ENCODE measurements at places on chromosomes 1 and 21. TPM values are rescaled to one million over a fixed set of nuclear protein-coding genes. Genes with fewer than 3 reads are reported as not detected.

DNA sequence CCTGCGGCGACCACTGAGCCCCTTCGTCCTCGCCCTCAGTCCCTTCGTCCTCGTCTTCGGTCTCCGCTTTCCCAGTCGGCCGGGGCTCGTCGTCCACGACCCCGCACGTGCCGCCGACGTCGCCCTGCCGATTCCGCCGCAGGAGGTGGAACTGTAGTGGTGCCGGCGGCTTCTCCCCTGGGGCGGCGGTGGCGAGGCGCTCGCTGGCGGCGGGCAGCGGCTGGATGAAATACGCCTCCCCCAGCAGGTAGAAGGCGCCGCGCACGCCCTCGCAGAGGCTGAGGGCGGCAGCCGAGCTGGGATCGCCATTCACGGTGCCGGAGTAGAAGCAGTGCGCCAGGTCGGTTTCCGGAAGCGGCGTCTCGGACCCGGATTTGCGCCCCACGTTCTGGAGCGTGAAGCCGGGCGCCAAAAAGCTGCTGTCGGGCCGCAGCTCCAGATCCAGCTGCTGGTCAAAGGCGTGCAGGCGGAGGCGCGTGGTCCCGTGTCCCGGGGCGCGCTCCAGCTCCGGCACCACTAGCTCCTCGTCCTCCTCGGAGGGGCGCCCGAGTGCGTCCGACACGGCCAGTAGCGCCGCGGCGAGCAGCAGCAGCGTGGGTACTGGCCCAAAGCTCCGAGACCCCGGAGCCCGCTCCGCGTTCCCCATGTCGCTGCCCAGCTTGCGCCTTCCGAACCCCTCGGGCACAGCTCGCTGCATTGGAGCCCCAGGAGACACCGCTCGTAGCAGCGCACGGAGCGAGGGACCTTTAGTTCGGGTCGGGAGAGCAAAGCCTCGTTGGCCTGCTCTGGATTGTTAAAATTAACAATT lies 747 bp downstream of the ADAMTS1 start:
- peaks cover 30% of the 10 kb centered on the region for H3K36me3 ChIP-seq
- peak overlapping the region; percentile 88 for H3K27ac ChIP-seq
- no peaks in the 10 kb centered on the region for H3K27me3 ChIP-seq
- peak overlapping the region; percentile 82 for H3K4me3 ChIP-seq

Gene OR2T27
- not detected for polyA plus RNA-seq

DNA sequence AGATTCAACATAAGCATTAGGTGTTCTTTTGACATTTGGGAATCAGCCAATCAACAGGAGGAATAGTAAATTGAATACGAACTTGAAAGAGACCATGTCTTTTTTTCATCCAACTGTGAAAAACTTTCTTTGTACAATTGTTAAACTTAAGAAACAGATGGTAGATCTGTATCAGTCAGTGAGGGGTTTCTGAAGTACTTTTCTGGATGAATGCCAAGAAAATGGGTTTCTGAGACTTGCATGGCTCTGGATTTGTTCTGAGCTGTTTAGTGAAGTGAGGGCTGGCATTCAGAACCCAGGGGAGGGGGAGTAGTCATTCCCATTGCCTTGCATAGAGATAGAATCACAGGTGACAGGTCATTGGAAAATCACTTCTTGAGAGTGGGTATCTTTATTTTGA lies 37.4 kb downstream of the PTPRC start:
- H3K27ac ChIP-seq, result no peak overlapping the region
- no peaks in the 10 kb centered on the region for H3K27me3 ChIP-seq
- no peaks in the 10 kb centered on the region for H3K36me3 ChIP-seq
- H3K4me3 ChIP-seq, result no peak overlapping the region
- no peak for DNase-seq

GRCh38 chr1:200314085-200314750 lies 95.6 kb downstream of the ZNF281 start:
- no peaks in the 10 kb centered on the region for H3K27me3 ChIP-seq
- H3K36me3 ChIP-seq, result no peaks in the 10 kb centered on the region
- no peaks in the 10 kb centered on the region for H3K4me1 ChIP-seq
- H3K4me3 ChIP-seq, result no peak overlapping the region

DNA sequence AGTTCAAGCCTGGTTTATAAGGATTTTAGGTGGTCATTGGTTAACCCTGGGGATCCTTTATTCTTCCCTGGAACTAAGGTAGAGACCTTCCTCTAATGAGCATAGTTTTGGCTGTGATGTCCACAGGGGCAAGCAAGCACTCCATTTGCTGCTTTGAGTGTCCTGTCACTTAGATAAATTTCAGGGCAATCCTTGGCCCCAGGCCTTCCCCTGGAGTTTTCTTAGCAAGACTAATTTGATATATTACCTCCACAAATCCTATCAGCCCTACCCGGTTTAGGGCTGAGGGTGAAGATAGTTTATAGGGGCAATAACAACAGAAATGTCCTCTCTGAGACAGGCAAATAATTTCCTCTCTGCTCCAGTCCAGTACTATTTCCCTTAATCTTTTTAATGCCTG lies 166.6 kb downstream of the CYYR1 start:
- H3K36me3 ChIP-seq, result no peaks in the 10 kb centered on the region
- no peak overlapping the region for H3K4me3 ChIP-seq
- H3K27me3 ChIP-seq, result no peaks in the 10 kb centered on the region
- H3K4me1 ChIP-seq, result no peaks in the 10 kb centered on the region

DNA sequence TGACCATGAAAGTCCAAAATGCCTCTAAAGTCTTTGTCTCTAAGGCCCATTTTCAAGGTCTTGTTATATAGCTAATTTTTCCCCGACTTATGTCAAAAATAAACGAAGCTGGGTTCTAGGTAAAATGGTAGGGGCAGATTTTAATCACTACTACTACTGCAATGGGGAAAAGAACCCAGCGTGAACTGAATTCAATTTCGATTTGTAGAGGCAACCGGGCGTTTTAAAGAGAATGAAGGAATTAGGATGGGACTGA lies 536 bp upstream of the EXO1 start:
- DNase-seq, result no peak
- no peaks in the 10 kb centered on the region for H3K27me3 ChIP-seq
- H3K36me3 ChIP-seq, result no peaks in the 10 kb centered on the region
- H3K27ac ChIP-seq, result no peak overlapping the region
- H3K4me3 ChIP-seq, result peak overlapping the region; percentile 93

DNA sequence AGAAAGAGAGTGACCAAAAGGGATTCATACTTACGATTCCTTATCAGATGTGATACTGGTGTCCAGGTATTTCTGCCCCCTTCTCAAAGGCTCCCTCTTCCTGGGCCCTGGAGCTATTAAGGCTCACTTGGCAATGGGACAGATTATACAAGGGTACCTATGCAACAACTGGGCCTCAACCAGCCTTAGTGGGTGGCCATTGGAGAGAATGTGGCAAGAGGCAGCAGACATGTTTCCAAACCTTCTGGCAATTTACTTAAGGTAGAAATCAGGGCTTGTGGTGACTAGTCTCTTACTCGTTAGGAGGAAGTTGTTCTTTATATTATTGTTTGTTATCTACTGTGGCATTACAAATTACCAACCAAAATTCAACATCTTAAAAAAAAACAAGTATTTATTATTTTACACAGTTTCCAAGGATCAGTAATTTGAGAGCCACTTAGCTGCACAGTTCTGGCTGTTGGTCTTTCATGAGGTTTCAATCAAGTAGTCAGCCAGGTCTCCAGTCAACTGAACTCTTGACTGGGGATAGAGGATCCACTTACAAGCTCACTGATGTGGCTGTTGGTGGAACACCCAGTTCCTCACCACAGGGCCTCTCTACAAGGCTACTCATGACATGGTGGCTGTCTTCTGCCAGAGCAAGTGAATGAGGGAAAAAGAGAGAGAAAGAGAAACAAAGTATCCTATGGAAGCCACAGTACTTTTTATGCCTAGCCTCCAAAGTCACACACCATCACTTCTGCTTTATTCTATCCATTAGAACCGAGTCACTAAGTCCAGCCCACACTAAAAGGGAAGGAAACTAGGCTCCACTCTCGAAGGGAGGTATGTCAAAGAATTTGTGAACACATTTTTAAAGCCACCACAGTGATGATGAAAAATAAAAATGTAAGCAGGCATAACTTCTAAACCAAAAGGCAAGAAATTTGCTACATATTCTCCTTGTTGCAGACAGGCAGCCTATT lies 10.7 kb downstream of the ZNF648 start:
- H3K4me1 ChIP-seq, result no peaks in the 10 kb centered on the region
- H3K27me3 ChIP-seq, result no peaks in the 10 kb centered on the region
- no peaks in the 10 kb centered on the region for H3K36me3 ChIP-seq
- H3K4me3 ChIP-seq, result no peak overlapping the region

- no peaks in the 10 kb centered on the region for H3K36me3 ChIP-seq
- H3K4me1 ChIP-seq, result peaks cover 3% of the 10 kb centered on the region
- no peaks in the 10 kb centered on the region for H3K27me3 ChIP-seq
- no peak overlapping the region for H3K4me3 ChIP-seq
These were observed 39.7 kb downstream of the UBE2U start for GRCh38 chr1:64242895-64243756.

GRCh38 chr21:41437729-41438128 lies 11.7 kb downstream of the MX1 start:
- H3K27ac ChIP-seq, result no peak overlapping the region
- no peaks in the 10 kb centered on the region for H3K4me1 ChIP-seq
- no peak for DNase-seq
- H3K4me3 ChIP-seq, result no peak overlapping the region

Gene DRAXIN
- 0.17 TPM for polyA plus RNA-seq

DNA sequence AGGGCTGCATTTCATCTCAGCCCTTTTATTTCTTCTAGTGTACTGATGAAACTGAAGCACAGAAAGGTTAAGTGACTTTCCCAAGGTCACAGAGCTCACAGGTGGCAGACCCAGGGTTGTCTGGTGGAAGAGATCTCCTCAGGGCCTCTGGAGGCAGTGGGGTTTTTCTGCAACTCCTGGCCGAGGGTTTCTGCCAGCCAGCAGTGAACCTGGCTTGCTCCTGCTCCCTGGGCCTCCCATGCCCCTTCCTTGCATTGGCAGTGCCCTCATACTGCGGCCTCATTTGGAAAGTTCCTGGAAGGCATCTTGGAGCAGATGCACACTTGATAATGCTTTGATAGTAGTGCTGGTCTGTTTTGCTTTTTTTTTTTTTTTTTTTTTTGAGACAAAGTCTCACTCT lies 7.7 kb downstream of the GALNT2 start:
- DNase-seq, result no peak
- H3K36me3 ChIP-seq, result no peaks in the 10 kb centered on the region
- no peak overlapping the region for H3K27ac ChIP-seq
- H3K4me1 ChIP-seq, result peaks cover 7% of the 10 kb centered on the region
- H3K27me3 ChIP-seq, result no peaks in the 10 kb centered on the region

- DNase-seq, result no peak
- H3K27ac ChIP-seq, result no peak overlapping the region
- H3K4me3 ChIP-seq, result no peak overlapping the region
- H3K27me3 ChIP-seq, result no peaks in the 10 kb centered on the region
These were observed 95.4 kb downstream of the PTPRU start for GRCh38 chr1:29331729-29332128.

- no peaks in the 10 kb centered on the region for H3K27me3 ChIP-seq
- H3K36me3 ChIP-seq, result no peaks in the 10 kb centered on the region
- no peak for DNase-seq
- H3K27ac ChIP-seq, result no peak overlapping the region
- H3K4me3 ChIP-seq, result no peak overlapping the region
These were observed 126.6 kb upstream of the CACNA1E start for GRCh38 chr1:181356505-181357340.

Gene HPDL
- polyA plus RNA-seq, result not detected

- H3K4me1 ChIP-seq, result no peaks in the 10 kb centered on the region
- H3K4me3 ChIP-seq, result no peak overlapping the region
- no peak for DNase-seq
These were observed 6.6 kb downstream of the CLEC20A start for GRCh38 chr1:178490136-178490535.

Gene DYNLT4
- not detected for polyA plus RNA-seq

DNA sequence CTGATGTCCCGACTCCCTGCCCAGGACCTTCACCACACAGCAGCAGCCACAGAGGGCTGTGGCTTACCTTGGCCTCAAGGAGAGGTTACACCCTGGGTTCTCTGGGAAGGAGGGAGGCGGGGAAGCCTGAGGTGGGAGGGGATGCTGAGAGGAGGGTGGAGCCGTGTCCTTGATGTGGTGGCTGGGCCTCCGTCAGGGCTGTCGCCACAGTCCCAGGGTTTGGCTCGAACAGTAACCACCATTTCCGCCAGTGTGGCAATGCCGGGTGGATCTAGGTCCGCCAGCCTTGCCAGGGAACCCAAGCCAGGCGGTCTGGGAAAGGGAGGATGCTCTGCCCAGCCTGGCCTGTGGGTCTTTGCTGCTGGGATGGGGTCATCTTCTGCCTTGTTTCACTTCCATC lies 18.4 kb upstream of the CDCA8 start:
- no peaks in the 10 kb centered on the region for H3K4me1 ChIP-seq
- H3K4me3 ChIP-seq, result no peak overlapping the region
- no peak overlapping the region for H3K27ac ChIP-seq
- no peak for DNase-seq
- H3K27me3 ChIP-seq, result no peaks in the 10 kb centered on the region

GRCh38 chr1:114290341-114290740 lies 136.7 kb upstream of the SYT6 start:
- no peak overlapping the region for H3K27ac ChIP-seq
- H3K4me1 ChIP-seq, result no peaks in the 10 kb centered on the region
- H3K36me3 ChIP-seq, result no peaks in the 10 kb centered on the region
- DNase-seq, result no peak

Gene DARS2
- 14.2 TPM for polyA plus RNA-seq

- no peak overlapping the region for H3K4me3 ChIP-seq
- peaks cover 12% of the 10 kb centered on the region for H3K27me3 ChIP-seq
- no peaks in the 10 kb centered on the region for H3K36me3 ChIP-seq
- DNase-seq, result no peak
- H3K4me1 ChIP-seq, result no peaks in the 10 kb centered on the region
These were observed 4.6 kb downstream of the NTRK1 start for GRCh38 chr1:156865258-156865657.

DNA sequence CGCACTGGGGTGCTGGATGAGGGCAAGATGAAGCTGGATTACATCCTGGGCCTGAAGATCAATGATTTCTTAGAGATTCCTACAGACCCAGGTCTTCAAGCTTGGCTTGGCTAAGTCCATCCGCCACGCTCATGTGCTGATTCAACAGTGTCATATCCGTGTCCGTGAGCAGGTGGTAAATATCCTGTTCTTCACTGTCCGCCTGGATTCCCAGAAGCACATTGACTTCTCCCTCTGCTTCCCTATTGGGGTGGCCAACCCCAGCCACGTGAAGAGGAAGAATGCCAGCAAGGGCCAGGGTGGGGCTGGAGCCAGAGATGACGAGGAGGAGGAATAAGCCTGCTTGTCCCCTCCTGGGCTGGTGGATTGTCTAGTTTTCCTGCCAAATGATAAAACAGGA lies 2.2 kb upstream of the CBR3 start:
- H3K36me3 ChIP-seq, result no peaks in the 10 kb centered on the region
- H3K27me3 ChIP-seq, result peaks cover 4% of the 10 kb centered on the region

Gene ASCL5
- polyA plus RNA-seq, result not detected

Gene GLMN
- polyA plus RNA-seq, result 6.4 TPM

DNA sequence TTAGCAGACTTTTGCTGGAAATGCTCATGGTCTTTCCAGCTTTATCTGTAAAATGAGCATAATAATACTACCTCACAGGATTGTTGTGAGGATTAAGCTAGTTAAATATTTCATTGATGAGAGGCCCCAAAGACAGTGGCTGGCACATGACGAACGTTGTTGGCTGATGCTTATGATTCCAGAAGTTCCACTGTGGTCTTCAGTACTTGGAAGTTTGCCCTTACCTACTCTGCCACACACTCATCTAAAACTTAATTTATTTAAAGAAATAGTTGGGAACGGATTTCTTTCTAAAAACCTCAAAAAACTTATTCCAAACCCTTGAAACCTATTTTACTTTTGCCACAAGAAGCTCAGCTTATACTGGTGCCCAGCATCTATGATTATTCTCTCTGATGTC lies 170.7 kb downstream of the DHRS3 start:
- H3K4me1 ChIP-seq, result peaks cover 11% of the 10 kb centered on the region
- H3K27me3 ChIP-seq, result no peaks in the 10 kb centered on the region
- no peaks in the 10 kb centered on the region for H3K36me3 ChIP-seq
- peak overlapping the region; percentile 43 for H3K27ac ChIP-seq
- DNase-seq, result no peak
- H3K4me3 ChIP-seq, result no peak overlapping the region

All from kidney (tissue), 22 donors.